ENCODE measurements at places on chromosomes 12 and 14.

- DNase-seq = no peak
Measured at GRCh38 chr12:85568395-85569103, 267.7 kb downstream of the RASSF9 start.

DNA sequence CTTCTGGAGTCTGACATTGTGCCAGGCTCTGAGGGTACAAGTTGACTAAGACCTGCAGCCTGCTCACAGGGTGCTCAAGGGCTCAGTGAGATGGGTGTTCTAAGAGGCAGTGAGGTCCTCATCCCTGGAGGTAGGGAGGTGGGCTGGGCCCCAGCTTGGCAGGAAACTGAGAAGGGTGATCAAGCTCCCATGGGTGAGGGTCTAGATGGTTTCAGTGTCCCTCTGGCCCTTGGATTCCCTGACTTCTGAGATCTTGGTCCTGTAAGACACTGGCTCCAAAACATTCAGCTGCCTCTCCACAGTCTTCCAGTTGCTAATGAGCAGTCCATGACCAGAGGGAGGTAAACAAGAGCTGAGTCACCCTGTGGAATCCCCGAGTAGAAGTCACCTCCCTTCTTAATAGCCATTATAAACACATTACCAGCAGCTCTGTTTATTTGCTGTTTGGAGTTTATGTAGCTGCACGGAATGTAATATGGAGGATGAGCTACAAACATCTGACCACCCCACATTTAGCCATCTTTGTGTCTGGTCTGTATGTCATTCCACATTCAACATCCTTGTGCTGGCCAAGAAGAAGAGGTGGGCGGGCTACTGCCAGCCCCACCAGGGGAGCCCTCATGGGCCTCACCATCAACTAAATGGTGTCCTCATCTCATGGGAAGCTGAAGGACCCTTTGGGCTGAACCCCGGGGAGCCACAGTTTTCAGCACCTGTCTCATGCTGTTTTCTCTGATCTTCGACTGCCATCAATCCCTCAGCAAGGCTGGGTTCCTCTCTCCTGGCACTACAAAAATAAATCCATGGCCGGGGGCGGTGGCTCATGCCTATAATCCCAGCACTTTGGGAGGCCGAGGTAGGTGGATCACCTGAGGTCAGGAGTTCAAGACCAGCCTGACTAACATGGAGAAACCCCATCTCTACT lies 37.2 kb upstream of the BDKRB2 start:
- no peak for DNase-seq

GRCh38 chr12:96045566-96045965 lies 10.2 kb upstream of the LTA4H start:
- DNase-seq = no peak

DNA sequence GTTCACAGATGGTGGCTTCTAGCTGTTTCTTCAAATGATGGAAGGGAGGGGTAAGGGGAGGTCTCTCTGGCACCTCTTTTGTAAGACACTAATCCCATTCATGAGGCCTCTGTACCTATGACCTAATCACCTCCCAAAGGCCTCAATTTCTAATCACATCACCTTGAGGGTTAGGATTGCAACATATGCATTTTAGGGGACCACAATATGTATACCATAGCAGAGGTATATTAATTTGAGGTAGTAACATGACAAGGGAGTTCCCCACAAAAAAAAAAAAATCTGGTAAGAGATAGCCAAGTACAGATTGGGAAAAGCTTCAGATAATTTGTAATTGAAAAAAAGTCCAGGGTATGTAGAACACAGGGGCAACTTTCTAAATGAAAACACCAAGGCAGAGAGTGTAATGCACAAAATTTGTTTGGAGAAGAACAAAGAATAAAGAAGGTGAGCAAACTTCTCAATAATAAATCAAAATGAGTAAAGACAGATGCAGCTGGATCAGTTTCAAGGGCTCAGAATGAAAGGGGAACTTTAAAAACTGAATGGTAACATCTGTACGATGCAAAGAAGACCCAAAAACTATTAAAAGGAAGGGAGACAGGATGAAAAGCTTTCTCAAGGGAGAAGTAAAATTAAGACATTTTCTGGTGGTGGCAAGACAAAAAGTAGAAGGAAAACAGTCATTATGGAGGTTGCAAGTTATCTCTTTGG lies 125.5 kb upstream of the DCN start:
- no peak for DNase-seq

GRCh38 chr14:96046630-96047029 lies 7.5 kb downstream of the C14orf132 start:
- no peak for DNase-seq

DNA sequence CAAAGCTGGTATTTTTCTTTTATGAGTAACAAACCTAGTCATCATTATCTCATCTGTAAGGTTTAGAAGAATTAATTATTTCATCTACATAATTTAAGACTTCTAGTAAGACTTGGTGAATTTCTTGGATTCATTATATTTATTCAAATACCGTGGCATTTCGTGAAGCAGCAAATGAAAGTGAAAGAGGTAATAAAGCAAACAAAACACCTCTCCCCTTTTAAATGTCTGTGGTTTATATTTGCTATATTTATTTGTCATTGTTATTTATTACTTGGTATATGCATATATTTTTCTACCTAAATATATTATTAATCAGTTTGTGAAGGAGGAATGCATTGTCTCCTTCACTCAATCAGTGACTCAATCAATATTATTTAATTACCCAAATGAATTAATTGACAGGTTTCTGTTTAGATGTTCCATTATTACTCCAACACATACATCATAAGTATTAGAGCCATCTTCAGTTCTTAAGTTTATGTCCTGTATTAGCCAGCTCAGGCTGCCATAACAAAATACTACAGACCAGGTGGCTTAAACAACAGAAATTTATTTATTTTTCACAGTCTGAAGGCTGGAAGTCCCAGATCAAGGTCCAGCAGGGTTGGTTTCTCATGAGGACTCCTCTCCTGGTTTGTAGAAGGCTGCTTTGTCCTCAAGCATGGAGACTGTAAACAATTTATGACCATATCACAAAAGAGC lies 6.6 kb downstream of the CFAP54 start:
- DNase-seq = no peak

- no peak for DNase-seq
Measured at GRCh38 chr12:2183556-2184541, 131.1 kb downstream of the CACNA1C start.

- no peak for DNase-seq
Measured at GRCh38 chr14:64775081-64775777, 71.0 kb downstream of the PLEKHG3 start.

- no peak for DNase-seq
Measured at GRCh38 chr12:28021704-28022103, 49.2 kb upstream of the PTHLH start.

DNA sequence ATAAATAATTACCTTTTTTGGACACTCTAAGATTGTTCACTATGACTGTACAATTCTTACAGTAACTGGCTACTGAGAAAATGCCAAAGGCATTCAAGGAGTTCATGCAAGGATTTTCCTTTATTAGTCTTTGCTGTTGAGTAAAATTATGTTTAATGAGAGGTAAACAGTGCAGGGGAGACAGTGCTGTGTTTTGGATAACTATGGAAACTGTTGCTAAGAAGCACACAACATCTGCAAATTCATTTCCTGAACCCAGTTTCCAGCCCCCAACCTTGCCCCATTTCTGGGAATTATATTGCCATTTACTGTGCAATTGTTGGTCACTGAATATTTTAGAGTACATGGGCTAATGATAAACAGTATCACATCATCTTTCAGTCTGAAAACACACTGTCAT lies 1005.8 kb downstream of the TRHDE start:
- DNase-seq = no peak

GRCh38 chr14:61609191-61609843 lies 86.0 kb upstream of the HIF1A start:
- DNase-seq = no peak

DNA sequence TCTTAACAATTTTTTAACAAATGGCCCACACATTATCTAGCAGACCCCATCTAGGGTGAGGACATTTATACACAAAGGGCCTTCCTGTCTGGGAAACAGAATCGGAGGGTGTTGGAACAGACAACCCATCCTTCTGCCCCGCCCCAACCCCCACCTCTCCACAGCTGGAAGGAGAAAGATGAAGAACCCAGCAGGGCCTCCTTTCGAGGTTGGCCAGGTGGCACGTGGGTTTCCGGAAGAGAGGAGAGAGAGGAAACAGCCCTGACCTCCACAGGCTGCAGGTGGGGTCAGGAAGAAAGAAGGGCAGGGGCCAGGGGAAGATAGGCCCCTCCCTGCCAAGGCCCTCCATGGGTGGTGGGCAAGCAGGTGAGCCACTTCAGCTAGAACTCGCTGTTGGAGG lies 57.2 kb downstream of the LRRC74A start:
- DNase-seq = no peak

GRCh38 chr12:120800665-120801064 lies 75.0 kb downstream of the ACADS start:
- DNase-seq = no peak

- no peak for DNase-seq
Measured at GRCh38 chr12:75190846-75191245, 18.8 kb downstream of the KCNC2 start.

DNA sequence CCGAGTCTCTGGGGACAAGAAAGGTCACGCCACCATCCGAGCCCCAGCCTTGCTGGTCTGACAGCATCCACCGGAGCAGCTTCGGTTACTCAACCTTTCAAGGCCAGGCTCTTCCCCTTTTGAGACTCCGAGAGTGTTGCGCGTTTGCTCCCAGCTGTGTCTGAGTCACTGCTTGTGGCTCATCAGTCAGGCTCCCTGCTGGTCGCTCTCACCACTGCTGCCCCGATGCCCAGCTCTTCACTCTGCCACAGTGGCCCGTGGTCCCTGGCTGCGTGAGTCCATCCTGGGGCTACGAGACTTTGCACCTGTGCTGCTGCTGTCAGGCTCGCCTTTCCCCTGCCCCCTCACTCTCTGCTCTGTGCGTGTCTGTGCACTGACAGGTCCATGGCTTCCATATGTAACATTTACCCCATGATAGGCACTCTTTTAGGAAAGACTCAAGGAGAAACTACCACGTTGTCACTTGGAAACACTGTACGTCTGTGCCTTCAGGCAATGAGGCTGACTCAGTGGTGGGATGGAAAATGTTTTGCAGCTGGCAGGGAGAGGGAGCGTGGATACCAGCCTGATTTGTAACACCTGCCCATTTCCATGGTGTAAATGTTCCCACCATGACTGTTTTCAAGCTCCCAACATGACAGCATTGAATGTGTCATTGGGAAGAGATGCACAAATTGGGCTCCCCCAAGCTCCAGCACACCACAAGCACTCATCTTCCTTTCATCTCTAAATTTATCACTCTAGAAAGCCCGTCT lies 350.7 kb downstream of the TMEM132D start:
- no peak for DNase-seq

DNA sequence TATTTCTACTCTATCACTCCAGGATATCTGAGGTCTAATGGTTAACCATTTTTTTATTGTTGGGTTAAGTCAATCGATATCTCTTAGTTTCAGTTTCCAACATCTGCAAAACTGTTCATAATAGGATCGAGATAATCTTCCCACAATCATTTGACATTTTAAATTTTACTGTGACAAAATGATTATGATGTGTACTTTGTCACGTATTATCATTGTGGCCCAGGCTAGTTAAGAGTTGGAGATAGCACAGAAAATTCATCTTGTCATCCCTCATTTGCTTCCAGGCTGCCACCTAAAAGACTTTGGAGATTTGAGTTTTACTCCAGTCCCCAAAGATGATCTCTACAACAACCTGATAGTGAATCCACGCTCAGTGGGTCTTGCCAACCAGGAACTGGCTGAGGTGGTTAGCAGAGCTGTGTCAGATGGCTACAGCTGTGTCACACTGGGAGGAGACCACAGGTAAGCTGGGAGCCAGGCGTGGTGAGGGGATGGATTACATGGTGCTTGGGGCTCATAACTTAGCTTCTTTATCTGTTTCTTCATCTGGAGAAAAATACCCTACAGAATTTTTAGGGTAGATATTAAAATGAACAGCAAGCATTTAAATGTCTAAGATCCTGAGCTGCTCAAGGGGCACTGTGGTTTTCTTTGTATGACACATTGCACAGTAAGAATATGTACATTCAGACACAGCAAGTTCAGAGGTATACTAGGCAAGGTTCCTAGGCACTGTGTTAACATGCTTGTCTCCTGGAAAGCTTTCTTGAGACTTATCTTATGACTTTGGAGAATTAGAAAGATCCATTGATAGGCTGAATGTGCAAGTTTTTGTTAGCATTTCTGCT lies 22.4 kb downstream of the ARG2 start:
- DNase-seq = no peak

- no peak for DNase-seq
Measured at GRCh38 chr12:89821896-89822295, 113.3 kb upstream of the ATP2B1 start.

DNA sequence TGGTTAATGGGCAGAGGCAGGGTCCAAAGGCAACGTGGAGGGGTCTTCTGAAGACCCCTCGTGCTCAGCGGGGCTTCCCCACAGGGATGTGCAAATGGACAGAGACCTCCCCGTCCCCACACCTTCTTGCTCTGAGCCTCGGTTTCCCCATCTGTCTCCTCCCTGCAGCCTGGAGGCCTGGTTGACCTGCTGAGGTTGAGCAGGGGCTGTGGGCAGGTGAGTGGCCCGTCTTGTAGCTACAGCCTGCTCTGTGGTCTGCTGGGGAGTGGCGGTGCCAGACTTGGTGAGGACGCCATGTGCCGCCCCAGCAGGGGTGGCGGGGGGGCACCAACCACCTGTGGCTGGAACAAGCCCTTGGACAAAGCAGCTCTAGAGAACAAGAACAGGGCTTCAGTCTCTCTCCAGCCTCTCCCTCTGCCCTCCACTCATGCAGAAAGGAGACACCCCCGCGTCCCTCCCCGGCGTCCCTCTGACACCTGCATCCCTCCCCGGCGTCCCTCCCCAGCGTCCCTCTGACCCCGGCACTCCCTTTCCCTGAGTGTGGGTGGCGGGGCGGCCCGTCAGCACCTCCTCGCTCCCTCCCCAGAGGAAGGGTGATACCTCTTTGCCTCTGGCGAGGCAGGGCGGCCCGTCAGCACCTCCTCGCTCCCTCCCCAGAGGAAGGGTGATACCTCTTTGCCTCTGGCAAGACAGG lies 83.7 kb downstream of the NOC4L start:
- DNase-seq = no peak

DNA sequence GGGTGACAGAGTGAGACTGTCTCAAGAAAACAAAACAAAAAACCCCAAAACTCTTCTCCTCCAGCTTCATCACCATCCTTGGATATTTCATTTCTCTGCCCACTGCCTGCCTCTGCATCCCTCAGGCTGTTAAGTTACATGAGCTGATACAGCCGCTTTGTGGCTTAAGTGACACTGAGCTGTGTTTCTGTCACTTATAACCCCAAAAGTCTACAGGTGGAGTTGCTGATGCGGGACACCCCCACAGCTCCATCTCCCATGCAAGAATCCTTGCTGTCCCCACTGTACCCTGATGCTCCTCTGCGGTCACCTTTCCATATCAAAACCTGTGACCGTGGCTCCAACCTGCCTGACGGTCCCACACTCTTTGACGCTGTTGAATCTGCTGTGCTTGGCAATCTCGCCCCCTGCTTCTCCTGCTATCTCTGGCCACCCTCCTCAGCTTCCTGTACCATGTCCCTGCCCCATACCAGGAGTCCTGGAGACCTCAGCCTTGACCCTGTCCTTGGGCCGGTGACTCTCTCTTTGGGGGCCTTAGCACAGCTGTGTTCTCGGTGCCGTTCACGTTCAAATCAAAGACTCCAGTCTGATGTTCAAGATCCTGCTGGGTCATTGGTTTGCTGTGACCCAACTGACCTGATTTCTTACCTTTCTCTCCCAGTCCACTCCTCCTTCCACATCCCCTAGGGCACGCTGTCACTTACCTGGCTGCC lies 20.3 kb downstream of the HVCN1 start:
- no peak for DNase-seq

GRCh38 chr12:67721248-67721647 lies 72.7 kb downstream of the DYRK2 start:
- DNase-seq = no peak

GRCh38 chr14:61397615-61398014 lies 76.2 kb downstream of the PRKCH start:
- no peak for DNase-seq

GRCh38 chr12:74539765-74540526 lies 2.3 kb downstream of the ATXN7L3B start:
- DNase-seq = no peak

Measured in stimulated activated CD4-positive, alpha-beta T cell treated with anti-CD3 and anti-CD28 coated beads, Interleukin-2, amount 100 ng/mL, for 48 hours (primary cell).